ENCODE measurements at places on chromosomes 12 and 14.

GRCh38 chr12:19277711-19278110 is 148.2 kb downstream of the PLEKHA5 start:
- no peak for DNase-seq

- DNase-seq, result no peak
Measured at GRCh38 chr14:101119830-101120571, 216.5 kb upstream of the RTL1 start.

GRCh38 chr12:68342966-68343365 is 10.8 kb upstream of the MDM1 start:
- DNase-seq, result no peak

DNA sequence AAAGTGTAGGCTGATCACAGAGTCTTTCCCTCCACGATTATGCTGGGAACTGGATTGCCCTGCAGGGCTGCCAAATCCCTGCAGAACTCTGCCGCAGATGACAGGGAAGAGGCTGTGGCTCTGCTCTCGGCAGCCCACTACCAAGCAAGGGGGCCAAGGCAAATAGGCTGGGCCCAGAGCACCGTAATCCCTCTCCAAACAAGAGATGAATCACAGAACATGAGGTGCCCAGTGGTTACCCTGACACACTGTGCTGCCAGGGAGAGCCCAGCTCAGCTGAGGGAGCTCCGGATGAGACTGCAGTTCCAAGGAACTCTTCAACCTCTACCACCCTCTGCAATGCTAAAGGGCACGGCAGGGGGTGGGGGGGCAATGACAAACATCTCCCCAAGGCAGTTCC is 33.9 kb downstream of the STON2 start:
- no peak for DNase-seq

DNA sequence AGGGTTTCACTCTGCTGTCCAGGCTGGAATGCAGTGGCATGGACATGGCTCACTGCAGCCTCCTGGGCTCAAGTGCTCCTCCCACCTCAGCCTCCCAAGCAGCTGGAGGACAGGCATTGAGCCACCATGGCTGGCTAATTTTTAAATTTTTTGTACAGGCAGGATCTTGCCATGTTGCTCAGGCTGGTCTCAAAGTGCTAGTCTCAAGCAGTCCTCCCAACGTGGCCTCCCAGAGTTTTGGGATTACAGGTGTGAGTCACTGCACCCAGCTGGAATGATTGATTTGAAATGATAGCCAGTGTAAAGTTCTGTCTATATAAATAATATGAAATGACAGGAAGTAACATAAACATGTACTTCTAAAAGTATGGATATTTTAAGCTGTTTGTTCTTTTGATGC is 172.7 kb downstream of the FUT8 start:
- DNase-seq, result no peak

DNA sequence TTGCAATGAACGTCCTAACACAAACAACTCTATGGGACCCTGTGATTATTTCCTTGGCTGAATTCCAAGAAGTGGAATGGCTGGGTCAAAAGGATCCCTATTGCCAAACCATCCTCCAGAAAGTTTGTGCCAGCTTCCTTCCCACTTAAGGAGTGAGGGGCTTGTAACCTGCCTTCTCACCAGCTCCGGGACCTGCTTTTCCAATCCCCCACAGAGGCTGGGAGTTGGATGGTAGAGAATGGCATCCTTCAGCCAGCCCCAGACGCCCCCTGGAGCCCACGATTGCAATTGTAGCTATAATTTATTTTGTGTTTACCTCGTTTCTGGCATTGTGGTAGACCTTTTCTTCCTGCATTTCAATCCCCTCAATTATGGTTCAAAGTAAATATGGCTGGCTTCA is 9.7 kb upstream of the ZDHHC22 start:
- no peak for DNase-seq

GRCh38 chr12:89709995-89710872 is 1.6 kb upstream of the ATP2B1 start:
- DNase-seq, result peak; percentile 14
